ENCODE measurements at places on chromosomes 7 and 10.

- no peak for DNase-seq
Observed at GRCh38 chr10:72689660-72690059, 2.3 kb upstream of the MCU start.

GRCh38 chr7:134212576-134213546, 85.7 kb downstream of the LRGUK start:
- no peak for DNase-seq

GRCh38 chr7:84077336-84077735, 117.3 kb downstream of the SEMA3A start:
- DNase-seq = no peak

GRCh38 chr10:74384615-74385183, 233.7 kb downstream of the ADK start:
- DNase-seq = no peak

- DNase-seq = no peak
Observed at GRCh38 chr7:111855161-111855841, 293.0 kb upstream of the IMMP2L start.

DNA sequence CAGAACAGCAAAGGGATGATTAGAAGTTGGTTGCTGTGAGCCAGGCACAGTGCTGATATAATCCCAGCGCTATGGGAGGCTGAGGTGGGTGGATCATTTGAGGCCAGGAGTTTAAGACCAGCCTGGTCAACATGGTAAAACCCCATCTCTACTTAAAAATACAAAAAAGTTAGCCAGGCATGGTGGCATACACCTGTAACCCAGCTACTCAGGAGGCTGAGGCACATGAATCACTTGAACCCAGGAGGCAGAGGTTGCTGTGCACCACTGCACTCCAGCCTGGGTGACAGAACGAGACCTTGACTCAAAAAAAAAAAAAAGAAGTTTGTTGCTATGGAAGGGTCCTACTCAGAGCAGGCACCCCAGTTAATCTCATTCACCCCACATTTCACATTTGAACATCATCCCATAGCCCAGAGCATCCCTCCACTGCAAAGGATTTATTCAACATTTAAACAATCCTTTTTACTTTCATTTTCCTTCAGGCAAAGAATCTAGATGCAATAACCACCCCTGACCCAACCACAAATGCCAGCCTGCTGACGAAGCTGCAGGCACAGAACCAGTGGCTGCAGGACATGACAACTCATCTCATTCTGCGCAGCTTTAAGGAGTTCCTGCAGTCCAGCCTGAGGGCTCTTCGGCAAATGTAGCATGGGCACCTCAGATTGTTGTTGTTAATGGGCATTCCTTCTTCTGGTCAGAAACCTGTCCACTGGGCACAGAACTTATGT, 4.1 kb downstream of the IL6 start:
- DNase-seq = no peak

DNA sequence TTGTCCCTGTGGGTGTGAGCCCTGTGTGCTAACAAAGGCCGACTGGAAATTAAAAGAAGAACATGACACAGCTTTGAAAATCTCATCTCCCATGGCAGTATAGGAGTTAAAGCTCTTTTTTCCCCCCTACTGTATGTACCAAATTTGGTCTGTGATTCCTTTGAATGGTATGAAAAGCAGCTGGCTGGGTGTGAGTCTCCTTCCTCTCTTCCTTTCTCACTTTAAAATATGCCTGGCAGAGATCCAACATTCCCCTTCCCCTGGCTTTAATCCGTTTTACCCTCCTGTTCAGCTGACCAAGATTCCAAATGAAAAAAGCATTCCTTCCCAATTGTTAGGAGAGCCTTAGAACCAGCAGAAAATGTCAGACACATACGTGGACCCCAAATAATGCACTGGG, 225.0 kb upstream of the CELF2 start:
- no peak for DNase-seq

DNA sequence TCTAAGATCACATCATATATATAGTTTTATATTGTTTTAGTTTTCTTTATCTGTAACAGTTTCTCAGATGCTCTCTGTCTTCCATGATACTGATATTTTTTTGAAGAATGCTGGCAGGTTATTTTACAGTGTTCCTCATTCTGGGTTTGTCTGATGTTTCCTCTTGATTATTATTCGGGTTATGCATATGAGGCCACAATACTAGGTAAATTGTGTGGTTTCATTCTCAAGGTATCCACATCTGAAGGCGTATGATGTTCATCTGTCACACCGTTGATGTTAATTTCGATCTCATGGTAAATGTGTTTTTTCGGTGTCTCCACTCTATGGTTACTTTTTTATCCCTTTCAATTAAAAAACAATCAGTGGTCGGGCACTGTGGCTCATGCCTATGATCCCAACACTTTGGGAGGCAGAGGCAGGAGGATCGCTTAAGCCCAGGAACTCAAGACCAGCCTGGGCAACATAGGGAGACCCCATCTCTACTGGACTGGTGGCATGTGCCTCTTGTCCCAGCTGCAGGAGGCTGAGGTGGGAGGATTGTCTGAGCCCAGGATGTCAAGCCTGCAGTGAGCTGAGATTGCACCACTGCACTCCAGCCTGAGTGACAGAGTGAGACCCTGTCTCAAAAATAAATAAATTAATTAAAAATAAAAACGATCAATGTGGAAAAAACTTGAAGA, 108.9 kb downstream of the TPST1 start:
- no peak for DNase-seq

DNA sequence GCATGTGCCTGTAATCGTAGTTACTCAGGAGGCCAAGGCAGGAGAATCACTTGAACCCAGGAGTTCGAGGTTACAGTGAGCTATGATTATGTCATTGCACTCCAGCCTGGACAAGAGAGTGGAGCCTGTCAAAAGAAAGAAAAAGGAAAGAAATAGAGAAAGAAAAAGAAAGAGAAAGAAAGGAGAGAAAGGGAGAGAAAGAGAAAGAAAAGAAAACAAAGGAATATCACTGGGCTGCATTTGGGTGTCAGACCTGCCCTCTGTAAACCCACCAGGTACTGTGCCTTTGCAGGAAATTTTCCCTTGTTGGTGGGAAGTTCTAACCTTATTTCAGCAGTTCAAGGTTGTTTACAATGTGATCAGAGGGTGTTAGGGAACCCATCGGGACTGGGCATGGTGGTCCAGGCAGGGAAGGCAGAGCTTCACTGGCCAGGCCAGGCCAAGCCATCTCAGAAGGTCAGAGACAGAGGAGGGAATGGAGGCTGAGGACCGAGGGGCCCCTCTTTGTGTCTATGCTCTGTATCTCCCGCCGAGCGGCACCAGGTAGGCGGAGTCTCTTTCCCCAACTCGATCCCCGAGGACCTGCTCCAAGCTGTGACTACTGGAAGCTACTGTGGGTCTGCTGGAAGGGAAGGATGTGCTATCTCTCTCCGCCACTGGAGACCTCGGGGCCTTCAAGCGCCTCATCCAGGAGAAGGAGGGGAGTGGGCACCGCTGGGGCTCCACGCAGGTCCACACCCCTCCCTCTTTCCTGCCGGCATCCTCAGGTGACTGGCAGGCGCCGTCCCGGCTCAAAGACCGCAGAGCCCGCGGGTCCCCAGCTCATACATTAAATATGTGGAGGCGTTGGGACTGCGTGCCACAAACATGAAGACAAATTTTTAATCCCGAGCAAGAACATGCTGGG, 15.2 kb upstream of the KAZALD1 start:
- DNase-seq = no peak

DNA sequence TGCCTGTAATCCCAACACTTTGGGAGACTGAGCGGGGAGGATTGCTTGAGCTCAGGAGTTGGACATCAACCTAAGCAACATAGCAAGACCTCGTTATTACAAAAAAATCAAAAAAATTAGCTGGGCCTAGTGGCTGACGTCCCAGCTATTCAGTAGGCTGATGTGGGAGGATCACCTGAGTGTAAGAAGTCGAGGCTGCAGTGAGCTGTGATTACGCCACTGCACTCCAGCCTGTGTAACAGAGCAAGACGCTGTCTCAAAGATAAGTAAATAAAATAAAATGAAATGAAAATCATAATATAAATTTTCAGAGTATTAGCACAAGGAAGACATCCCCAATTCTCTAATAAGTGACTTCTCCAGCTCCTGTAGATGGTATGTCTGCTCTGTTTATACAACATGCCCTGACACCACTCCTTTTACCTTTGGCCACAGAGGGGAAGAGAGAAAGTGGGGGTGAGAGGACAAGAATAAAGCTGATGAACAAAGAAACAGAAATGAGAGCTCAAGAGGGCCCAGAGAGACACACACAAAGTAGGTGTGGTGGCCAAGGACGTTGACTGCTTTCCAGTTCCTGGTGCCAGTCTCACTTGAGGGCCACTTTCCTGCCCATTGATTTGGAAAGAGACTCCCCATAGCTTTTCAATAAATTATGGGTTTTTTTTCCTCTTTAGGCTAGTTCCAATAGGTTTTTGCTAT, 62.9 kb downstream of the PTTG1IP2 start:
- no peak for DNase-seq

GRCh38 chr7:27739301-27739908, 557 bp upstream of the TAX1BP1 start:
- DNase-seq = no peak

DNA sequence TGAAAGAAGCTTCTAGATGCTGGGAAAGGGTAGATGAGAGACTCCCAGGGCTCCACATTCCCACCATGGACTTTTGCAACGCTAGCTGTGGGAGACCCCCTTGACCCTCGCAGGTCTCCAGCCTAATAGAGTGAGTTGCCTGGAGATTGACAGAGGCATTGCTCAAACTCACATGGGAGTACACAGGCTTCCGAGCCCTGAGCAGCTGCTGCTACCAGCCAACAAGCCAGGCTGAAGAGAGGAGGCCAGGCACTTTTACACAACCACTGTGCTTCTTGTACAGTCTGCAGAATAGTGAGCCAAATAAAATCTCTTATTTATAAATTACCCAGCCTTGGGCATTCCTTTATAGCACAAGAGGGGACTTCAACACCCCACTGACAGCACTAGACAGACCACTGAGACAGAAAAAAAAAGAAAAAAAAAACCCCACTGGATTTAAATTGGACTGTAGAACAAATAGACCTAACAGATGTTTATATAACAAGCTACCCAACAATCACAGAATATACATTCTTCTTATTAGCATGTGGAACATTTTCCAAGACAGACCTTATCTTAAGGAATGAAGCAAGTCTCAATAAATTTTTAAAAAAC, 146.2 kb downstream of the ZFAND4 start:
- no peak for DNase-seq

DNA sequence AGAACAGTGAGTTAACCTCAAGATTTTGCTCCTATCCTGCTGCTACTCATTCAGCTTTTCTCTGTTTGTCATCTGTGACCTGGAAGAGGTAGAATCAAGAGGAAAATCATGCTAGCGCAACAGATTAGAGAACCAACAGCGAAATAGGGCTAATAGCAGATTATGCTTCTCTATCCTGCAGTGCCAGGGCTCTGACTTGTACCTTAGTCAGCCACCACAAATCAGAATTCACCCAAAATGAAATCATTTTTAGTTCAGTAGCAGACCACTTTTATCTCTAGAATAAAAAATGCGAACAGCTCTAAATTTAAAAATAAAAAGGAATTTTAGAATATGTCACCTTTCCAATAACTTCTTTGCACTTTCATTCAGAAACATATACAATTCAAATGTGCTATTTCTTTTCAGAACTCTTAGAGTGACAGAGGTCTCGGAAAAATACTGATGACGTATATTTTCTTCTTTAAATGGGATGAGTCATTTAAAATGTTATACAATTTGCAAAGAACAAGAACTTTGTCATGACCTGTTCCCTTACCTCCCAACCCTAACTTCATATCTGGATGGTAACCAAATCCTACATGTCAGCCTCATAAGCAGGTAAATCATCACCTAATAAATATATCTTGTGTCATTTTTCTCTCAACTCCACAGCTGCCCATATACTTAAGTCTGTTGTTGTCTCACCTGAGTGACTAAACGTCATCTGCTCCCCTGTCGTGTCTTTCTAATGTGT, 896.4 kb downstream of the PCDH15 start:
- no peak for DNase-seq

DNA sequence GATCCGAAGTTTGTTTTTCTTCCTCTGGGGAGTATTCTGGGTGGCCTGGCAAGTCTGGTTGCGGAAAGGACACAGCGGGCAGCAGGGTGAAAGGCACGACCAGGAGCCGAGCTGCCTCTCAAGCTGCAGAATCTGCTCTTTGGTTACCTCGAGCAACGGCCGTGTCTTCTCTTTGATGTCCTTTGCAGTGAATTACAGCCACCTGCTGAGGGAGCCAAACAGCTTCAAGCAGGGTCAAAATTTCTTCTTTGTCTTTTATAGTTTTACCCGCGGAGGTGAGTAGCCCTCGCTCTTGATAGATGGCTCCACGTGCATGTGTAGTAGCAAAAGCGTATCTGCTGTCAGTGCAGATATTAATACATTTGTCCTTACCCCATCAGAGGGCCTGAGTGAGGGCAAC, 177.3 kb upstream of the MBL2 start:
- DNase-seq = no peak

GRCh38 chr10:80203835-80204676, 1.3 kb downstream of the ANXA11 start:
- DNase-seq = no peak

- DNase-seq = no peak
Observed at GRCh38 chr7:72754312-72754711, 73.7 kb downstream of the TYW1B start.

DNA sequence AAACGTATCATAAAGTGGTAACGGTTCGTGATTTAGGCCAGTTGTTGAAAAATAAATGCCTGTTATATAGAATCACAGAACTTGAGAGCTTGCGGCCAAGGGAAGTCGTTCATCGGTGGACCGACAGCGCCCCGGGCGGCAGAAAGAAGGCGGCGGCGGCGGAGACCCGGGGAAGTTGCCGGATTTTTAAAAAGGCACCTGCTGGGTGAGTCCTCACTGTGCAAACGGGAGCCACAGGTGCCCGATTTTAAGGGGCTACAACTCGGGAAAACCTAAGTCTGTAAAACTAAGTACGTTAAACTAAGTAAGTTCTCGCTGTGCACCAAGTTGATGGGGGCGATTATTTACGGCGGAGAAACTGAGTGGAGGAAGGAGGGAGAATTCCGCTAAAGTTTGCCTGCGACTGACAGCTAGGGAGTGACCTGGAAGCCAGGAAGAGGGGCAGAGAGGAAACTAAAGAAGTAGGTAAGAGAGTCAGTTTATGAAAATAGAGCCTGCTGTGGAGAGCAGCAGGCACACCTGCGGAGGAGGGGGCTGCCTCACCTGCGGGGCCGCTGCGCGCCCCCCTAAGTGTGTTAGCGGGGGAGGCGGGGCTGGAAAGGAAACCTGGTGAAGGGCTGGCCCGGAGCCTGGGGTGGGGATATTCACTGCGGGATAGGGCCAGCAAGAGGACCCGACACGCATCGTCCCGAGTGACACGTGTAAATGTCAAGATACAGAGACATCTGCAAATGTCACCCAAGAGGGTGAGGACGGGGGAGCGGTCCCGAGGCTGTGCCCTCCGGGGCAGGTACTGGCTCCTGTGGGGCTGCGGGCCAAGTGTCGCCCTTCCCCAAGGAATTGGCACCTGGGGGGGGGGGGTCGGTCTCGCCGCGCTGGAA, 996 bp downstream of the ADAM12 start:
- no peak for DNase-seq

Measured in activated naive CD8-positive, alpha-beta T cell treated with anti-CD3 and anti-CD28 coated beads, Interleukin-2, amount 50 U/mL, for 16 hours (primary cell).